ENCODE measurements at places on chromosomes 7 and 10. TPM values are rescaled to one million over a fixed set of nuclear protein-coding genes. Genes with fewer than 3 reads are reported as not detected.

GRCh38 chr7:79287981-79288380, 165.5 kb downstream of the MAGI2 start:
- DNase-seq = no peak

GRCh38 chr10:69845574-69846292, 44.0 kb downstream of the COL13A1 start:
- peak; percentile 49 for DNase-seq

SH3PXD2A gene
- total RNA-seq = 32.5 TPM

DNA sequence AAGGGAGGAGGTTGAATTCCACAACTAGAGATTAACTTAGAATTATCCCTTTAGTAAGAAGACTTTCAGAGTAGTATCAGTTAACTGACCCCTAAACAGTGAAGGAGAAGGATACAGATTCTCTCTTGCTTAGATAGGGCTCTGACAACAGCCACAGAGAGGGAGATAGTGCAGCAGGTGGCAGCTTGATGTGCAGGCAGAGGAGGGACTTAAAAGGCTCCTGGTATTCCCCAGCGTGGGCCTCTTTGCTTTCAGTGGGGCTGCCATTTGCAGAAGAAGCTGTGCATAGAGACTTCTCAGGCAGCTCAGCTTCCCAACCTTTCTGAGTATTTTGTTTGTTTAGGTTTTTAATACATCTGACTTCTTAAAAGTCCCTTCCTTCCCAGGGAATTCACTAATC, 16.0 kb downstream of the FZD1 start:
- DNase-seq = no peak

BTBD16 gene
- total RNA-seq = not detected

- no peak for DNase-seq
These were observed 91.3 kb downstream of the CHN2 start for GRCh38 chr7:29285861-29286260.

GRCh38 chr7:131186816-131187215, 140.9 kb upstream of the MKLN1 start:
- DNase-seq = no peak

- peak; percentile 41 for DNase-seq
These were observed 930 bp downstream of the GIMAP6 start for GRCh38 chr7:150631084-150631826.
